ENCODE measurements at places on chromosomes 5 and 9.

- DNase-seq, result no peak
Observed at GRCh38 chr5:131533836-131534235, 101.2 kb downstream of the RAPGEF6 start.

DNA sequence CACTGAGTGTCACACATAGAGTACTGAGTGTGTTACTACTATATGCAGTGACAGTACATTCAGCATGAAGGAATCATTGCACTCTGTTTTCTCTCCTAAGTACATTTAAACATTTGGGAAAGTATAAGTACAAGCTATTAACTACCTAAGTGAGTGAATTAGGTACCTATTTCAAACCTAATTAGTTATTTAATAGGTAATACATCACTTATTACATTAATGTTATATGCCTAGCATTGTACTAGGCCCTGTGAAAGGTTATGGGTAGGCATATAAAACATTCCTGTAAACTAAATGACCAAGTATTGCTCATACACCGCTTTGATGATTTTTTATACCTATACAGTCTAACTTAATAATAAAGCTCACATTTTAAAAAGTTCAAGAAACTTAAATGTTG, 25.7 kb upstream of the PPP3R2 start:
- DNase-seq, result no peak

DNA sequence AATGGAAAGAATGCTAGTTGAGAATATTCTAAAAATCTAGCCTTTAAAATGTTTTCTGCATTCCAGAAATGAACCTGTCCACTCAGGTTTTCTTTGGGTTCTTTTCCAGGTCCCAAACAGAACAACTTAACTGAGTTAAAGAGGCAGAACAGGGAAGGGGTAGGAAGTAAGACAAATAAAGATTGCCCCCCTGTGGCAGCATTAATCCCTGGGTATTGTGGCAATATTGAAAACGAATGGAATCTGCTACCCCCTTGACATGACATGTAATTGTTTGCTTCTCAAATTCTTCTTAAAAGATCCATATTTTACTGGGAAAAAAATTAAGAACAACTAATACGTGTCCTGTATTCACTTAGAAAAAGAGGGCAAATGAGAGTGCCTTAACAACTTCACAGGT, 9.3 kb upstream of the RBM22 start:
- DNase-seq, result no peak

DNA sequence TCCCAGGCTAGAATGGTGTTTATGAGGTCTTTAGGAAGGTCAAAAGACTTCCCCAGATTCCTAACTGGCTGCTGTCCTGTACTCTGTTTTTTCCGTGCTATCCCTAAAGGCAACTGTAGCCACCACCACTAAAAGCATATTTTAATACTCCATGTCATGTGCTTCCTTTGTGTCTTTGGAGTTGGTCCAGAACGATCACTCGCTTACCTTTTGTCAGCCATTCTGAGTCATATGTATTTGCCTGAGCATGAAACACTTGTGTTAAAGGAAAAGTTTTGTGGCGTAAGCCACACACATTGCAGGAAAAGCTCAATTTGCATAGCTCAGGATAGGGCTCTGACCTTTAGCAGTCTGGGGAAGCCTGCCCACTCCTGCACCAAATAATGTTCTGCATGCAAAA, 299.6 kb downstream of the NTRK2 start:
- no peak for DNase-seq

- DNase-seq, result no peak
Observed at GRCh38 chr9:132787748-132788159, 90.3 kb downstream of the AK8 start.

DNA sequence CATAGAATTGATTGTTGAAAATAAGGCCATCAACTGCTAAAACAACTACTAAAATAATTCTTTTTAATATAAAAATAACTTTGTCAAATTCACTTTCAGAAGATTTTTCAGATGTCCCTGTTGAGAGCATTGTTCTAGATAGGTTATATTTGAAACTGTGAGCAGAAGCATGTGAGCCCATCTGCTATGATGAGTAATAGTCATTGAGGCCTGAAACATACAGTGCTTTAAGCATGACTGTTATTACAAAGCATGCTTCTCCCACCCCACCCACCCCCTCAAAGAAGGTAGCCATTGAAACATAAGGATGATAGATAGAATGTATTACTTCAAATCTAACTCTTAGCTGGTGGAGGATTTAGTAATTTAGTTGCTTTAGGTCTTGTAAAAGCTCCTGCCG, 86.0 kb downstream of the UHRF2 start:
- DNase-seq, result no peak

GRCh38 chr9:35142037-35142436, 19.8 kb upstream of the UNC13B start:
- no peak for DNase-seq

- DNase-seq, result no peak
Observed at GRCh38 chr5:138754699-138755057, 1.5 kb downstream of the CTNNA1 start.

GRCh38 chr5:93250424-93250823, 330.6 kb downstream of the NR2F1-AS1 start:
- no peak for DNase-seq

DNA sequence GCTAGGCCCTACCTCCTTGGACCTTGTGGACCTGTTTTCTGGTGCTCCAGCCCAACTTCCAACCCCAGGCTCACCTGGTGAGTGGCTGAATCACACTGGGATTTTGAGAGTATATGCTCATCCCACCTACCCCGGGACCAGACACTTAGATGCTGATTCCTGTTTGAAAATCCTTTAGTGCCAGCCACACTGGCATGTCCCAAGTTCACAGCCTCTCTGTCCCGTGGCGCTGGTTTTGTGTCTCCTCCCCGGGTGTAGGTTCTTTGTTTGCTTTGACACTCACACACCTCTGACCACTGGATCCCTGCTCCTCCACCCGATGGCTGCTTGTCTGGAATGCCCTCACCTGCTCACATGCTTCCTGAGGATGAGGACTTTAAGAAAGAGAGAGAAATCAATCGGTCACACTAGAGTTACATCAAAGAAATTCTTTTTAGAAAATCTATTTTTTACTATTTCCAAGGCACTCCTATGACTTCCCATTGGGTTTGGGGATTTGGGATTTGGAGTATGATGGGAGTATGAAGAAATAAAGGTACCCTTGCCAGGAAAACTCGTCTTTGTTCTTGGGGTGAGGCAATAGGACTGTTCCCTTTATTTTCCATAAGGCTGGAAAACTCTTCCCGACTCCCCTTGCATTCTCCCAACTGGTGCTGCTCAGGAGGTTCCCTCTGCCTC, 7.3 kb upstream of the SLC25A48 start:
- no peak for DNase-seq

- no peak for DNase-seq
Observed at GRCh38 chr5:124889486-124889825, 143.0 kb upstream of the ZNF608 start.

- DNase-seq, result no peak
Observed at GRCh38 chr9:5459289-5459829, 9.0 kb downstream of the CD274 start.

DNA sequence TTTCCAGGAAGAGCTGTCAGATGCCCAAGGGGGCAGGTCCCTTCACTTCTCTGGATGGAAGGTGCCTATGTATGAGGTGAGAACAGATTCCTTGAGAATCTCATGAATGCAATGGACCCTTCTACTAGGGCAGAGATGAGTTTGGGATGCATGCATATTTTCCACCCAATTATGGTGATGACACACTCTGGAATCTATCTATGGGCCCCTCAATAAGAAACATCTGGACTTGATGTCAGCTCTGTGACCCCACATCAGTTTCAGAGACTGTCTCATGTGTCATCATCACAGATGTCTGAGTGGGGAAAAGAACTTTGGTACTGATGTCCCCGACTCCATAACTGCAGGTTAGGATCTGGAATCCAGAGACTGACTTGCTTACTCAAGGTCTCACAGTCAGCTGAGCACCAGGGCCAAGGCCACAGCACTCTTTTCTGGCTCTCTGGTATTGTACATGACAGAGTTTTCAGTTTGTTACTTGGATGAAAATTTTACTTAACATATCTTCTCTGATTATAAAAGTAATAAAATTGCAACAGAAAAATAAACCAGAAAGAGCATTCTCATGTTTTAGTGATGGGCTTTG, 177.0 kb downstream of the DCP2 start:
- DNase-seq, result no peak

- DNase-seq, result no peak
Observed at GRCh38 chr5:67619235-67619634, 422.6 kb upstream of the CD180 start.

DNA sequence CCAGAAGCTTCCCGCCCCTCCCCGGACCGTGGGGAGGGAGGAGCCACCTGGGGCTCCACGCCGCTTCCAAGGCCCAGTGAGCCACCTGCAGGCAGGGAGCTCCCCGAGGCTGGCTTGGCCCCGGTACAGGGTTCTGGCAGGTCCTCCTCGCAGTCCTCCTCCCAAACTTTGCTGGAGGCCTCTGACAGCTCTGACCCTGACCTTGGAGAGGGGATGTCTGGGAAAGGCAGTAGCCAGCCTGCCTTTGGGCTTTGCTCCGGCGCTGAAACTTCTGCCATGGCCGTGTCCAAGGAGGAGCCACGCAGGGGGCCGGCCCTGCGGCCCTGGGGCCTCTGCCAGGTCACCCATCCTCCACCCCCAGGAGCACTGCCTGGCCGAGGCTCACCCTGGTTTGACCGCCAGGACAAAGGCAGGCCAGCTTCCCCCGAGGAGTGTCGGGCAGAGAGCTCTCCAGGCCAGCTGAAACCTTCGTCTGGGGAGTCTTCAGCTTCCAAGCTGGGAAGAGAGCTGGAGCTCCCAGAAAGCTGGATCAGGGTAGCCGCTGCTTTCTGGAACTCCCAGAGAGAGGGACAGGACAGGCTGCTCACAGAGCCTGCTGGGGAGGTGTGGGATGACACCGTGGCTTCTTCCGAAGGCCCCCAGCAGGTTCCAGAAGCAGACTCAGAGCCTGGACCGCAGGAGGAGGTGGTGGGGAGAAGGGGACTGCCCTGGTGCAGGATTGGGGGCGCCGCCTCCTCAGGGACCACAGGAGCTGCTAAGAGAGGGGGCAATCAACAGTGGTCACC, 9.0 kb upstream of the QSOX2 start:
- no peak for DNase-seq

GRCh38 chr9:128411364-128412119, 9.1 kb upstream of the CERCAM start:
- no peak for DNase-seq

DNA sequence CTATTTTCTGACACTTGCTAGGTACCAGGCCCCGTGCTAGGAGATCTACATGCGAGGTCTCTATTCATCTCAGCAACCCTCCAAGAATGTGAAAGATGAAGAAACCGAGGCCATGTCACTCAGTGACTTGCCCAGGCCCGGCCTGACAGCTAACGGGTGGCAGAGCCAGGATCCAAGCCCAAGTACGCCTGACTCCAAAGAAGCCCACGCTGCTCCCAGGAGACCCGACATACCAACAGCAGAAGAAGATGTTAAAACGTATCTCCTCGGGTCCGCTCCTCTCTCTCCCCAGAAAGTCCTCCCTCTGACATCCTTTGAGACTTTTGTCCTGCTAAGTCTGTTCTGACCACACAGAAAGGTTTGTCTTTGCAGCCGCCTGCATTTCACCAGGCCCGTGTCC, 65.2 kb downstream of the CRB2 start:
- DNase-seq, result no peak

- no peak for DNase-seq
Observed at GRCh38 chr9:131959056-131959455, 120.6 kb downstream of the MED27 start.

GRCh38 chr5:54090495-54091120, 219.8 kb downstream of the ARL15 start:
- no peak for DNase-seq

GRCh38 chr9:91059713-91060112, 258.1 kb downstream of the SYK start:
- DNase-seq, result no peak

DNA sequence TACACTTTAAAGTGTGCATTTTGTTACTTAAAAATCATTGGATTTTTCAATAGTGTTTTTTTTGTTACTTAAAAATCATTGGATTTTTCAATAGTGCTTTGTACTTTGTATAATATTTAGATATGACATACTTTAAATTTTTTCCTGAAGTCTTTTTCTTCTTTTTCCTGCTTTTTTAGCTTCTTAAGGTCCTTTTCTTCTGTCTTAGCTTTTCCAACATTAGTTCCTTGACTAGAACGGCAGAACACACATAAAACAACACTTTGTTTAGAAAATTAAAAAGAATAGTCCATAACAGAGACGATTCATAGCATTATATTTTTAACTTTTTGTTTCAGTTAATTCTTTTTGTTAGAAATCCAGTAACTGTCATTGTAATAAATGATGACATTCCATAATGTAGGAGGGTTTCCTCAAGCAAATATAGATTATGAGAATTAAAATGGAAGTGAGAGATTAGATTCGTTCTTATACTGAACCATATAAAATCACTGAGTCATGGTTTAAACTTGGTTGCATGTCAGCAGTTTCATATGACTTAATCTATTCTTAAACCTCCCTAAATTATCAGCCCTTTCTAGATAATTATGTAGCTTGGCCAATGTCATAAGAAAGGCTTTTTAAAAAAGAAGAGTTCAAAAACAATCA, 45.3 kb upstream of the RICTOR start:
- no peak for DNase-seq

DNA sequence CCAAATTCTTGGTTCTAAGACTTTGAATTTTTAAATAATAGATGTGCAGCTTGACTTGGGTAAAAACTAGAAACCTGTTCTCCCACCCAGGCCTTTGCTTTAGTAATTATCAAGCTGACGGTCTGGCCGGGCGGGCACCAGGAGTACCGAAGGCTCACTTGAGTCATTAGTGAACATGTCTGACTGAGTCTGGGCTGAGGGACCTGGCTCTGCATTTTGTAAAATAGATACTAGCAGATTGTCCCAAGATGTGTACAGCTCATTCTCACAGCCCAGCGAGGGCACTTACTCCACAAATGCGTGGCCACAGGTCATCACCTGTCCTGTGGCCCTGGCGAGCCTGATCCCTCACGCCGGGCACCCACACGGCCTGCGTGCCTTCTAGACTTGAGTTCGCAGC, 216.2 kb downstream of the FANCC start:
- DNase-seq, result no peak

GRCh38 chr5:116371431-116371830, 203.2 kb downstream of the SEMA6A start:
- DNase-seq, result no peak

DNA sequence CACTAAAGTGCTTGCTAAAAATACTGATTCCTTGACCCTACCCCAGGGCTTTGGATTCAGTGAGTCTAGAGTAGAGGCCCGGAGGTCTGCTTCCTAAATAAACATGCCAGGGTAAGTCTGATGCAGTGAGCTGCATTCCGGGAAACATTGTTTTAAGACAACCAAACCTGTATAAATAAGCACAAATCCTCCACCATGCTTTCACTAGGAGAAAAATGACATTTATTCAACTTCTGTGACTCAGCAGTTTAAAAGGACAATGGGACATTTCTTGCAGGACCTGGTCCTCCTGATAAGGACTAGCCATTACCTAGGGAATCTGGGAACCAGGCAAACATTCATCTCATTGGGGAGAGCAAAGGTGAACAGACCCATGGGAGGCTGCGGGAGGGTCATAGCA, 335.3 kb downstream of the MLLT3 start:
- DNase-seq, result no peak

GRCh38 chr5:96876292-96876850, at the start of gene ERAP2:
ERAP2 (plus strand) TSS chr5:96876500; CDS start chr5:96879686, 3,186 bp downstream.
- no peak for DNase-seq

GRCh38 chr5:53678981-53679660, 118.7 kb downstream of the NDUFS4 start:
- no peak for DNase-seq
